GOT3 (cell line): ENCODE measurements at places on chromosomes 13 and 19.

- DNase-seq: no peak
Measured at GRCh38 chr13:79692846-79693245, 211.9 kb downstream of the NDFIP2 start.

DNA sequence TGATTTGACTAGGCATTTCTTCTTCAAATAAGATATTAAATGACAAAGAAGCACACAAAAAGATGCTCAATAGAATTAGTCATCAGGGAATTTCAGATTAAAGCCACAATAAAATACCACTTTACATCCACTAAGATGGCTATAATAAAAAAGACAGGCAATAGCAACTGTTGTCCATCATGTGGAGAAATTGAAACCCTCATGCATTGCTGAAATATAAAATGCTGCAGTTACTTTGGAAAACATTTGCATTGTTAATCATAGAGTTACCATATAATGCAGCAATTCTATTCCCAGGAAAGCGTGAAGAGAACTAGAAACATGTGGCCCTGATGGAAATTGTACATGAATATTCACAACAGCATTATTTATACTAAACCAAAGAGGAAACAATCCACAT is 605.5 kb upstream of the SLITRK1 start:
- DNase-seq: no peak

GRCh38 chr13:73090116-73090822 is 31.5 kb downstream of the KLF5 start:
- DNase-seq: no peak

- no peak for DNase-seq
Measured at GRCh38 chr19:29255912-29256311, 43.0 kb upstream of the UQCRFS1 start.

- no peak for DNase-seq
Measured at GRCh38 chr13:25276748-25277147, 10.5 kb downstream of the MTMR6 start.

DNA sequence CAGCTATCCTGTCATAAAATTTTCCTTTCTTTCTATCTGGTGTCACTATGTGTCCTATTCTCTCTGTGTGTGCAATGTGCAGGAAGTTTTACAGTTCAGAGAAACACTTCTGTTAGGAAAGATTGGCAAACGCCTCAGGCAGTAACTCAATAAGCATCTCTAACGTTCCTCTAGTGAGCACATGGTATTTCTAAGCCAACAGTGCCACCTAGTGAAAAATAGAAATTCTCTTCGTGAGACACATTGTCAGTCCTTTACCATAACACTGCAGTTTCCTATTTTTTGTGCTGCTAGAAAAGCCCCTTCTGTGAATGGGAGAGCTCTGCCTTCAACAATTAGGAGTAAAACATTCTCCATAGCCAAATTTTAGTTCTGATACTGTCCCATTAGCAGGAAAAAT is 50.7 kb downstream of the ZNF723 start:
- no peak for DNase-seq

GRCh38 chr13:58884353-58885209 is 1253.0 kb downstream of the PCDH17 start:
- no peak for DNase-seq
